NB4 (cell line): ENCODE measurements at places on chromosomes 2 and 18.
A peak's percentile ranks its signal among the peaks of the same experiment; 100 is the strongest.

- no peak for DNase-seq
Observed at GRCh38 chr2:215826376-215826775, 187.0 kb downstream of the MREG start.

- peak; percentile 86 for DNase-seq
Observed at GRCh38 chr2:64228126-64228678, 84.0 kb upstream of the PELI1 start.

DNA sequence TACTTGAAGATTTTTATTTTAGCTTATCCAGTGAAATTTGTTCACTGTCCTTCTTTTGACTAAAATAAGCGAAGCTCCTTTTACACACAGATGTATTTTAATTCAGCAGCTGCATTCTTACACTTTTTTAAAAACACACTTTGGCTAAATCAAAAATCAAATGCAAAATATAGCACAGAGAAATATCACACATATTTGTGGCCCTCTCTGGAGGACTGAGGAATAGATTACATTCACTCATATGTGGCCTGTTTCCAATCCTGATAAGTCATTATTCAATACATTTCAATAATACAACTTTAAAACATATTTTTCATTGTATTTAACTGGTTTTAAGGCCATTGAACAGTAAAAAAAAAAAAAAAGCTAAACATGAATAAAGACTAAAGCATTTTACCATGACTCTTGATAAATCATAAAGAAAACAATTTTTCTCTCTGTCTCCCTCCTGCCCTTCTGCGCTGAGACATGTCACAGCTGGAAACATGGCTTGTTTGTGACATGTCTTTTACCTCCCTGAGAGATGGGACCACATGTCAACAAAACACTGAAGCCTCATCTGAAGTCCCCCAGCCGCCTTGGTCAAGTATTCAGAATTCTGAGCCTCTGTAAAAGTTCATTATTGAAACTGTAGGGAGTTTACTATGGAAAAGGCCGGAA, 221.0 kb downstream of the ZNF407 start:
- DNase-seq, result no peak

DNA sequence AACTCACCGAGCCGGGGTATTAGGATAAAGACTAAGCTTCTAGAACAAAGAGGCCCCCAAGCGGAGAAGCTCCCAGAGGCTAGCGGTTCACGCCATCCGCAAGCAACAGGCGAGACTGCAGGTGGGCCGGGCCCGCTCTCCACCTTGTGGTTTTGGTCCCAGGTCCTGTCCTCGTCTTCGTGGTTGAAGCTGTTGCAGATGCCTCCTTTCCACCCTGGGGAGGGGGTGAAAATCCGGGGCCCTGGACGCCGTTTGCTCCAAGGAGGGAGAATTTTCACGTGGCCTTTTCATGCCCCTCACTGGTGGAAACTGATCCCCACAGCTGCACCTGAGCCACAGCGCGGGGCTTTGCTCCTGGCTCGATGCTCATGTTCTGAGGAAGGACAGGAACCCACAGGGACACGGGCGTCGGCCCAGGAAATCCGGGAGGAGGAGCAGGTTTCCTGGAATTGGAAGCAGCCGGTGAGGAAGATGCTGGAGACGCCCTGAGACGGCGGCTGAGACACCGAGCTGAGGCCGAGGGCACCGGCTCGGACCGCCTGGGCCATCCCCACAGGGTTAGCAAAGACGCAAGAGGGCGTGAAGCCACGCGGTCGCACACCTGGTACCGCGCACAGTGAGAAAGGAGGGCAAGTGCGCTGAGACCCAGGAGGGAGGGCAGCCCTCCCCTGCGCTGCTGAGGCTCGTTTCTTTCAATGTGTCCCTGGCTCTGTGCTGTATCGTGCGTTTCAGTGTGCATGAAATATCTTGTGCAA, 54.7 kb upstream of the SALL3 start:
- no peak for DNase-seq
